Cardiac muscle cell (in vitro differentiated cells and primary cell): ENCODE measurements at places on chromosomes 7 and 10. TPM values are rescaled to one million over a fixed set of nuclear protein-coding genes. Genes with fewer than 3 reads are reported as not detected.

DNA sequence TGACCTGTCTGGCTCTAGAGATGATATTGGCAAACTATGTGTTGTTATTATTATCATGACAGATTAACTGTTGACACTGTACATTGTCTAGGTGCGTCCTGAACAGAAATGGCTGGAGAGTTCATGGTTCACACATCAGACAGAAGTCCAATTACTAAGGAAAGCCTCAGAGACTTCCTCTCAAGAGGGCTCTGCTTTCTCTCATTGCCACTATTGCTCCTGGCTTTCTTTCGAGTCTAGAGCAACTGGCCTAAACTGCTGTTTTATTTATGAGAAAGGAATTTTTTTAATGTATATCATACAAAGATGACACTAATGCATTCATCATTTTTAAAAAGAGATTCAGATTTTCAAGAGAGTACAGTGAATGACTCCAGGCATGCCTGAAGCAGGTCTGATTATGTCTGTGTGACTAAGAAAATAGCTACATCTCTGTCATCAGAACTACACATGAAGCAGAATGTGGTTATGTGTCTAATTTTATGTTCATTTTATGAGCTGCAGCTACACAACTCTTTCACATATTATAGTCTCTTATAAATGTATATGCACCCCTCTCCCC, 30.4 kb downstream of the NRCAM start:
- DNase-seq = no peak

- DNase-seq = no peak
These were observed 29.6 kb downstream of the LRRC27 start for GRCh38 chr10:132361581-132362101.

GRCh38 chr7:2405601-2406345, 2.4 kb downstream of the CHST12 start:
- DNase-seq = no peak

DNA sequence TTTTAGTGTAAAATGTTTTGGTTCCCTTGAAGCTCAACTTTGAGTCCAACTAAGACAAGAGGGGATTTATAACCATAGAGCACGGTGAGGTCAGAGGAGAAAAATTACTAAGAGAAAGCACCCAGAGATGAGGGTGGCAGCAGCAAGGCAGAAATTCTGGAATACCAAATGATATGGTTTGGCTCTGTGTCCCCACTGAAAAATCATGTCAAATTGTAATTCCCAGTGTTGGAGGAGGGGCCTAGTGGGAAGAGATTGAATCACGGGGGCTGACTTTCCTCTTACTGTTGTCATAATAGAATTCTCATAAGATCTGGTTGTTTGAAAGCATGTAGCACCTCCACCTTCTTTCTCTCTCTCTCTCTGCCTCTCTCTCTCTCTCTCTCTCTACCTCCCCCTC, 19.4 kb upstream of the AKR1C1 start:
- DNase-seq = no peak

GRCh38 chr10:116636976-116637375, 16.2 kb downstream of the PNLIPRP2 start:
- no peak for DNase-seq

Gene NKX2-3
- not detected in 2 replicates for total RNA-seq

Gene FKBP9
- 81.6 and 123 TPM in 2 replicates for total RNA-seq

Gene DENND2A
- 8.9 and 21.7 TPM in 2 replicates for total RNA-seq
